ENCODE measurements at places on chromosomes 11 and 22. TPM values are rescaled to one million over a fixed set of nuclear protein-coding genes. Genes with fewer than 3 reads are reported as not detected.

- H3K27me3 ChIP-seq: peaks cover 34% of the 10 kb centered on the region
- DNase-seq: no peak
- H3K27ac ChIP-seq: no peak overlapping the region
- no peaks in the 10 kb centered on the region for H3K36me3 ChIP-seq
Observed at GRCh38 chr11:46920755-46921154, 2.4 kb upstream of the LRP4 start.

DNA sequence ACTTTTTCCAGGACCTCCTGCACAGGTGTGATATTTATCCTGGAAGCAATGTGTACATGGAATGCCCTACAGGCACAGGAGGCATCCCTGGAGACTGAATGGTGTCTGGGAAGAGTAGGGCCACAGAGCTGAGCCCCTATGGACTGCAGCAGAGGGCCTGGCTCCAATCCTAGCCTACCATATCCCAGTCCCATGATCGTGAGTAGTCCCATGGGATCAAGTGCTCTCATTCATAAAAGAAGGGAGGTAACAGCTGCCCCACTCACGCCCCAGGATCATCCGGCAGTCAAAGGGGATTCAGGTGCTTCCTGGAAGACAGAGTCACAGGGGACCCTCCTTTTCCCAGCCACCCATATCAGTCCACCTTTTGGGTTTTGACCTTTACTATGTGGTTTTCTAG is 24.0 kb downstream of the ANKK1 start:
- no peaks in the 10 kb centered on the region for H3K4me1 ChIP-seq
- H3K27ac ChIP-seq: no peak overlapping the region
- no peaks in the 10 kb centered on the region for H3K27me3 ChIP-seq
- H3K36me3 ChIP-seq: no peaks in the 10 kb centered on the region

- H3K27me3 ChIP-seq: peaks cover 9% of the 10 kb centered on the region
- H3K36me3 ChIP-seq: no peaks in the 10 kb centered on the region
- no peak overlapping the region for H3K4me3 ChIP-seq
- no peak for DNase-seq
Observed at GRCh38 chr11:119317592-119318239, 786 bp upstream of the MCAM start.

DNA sequence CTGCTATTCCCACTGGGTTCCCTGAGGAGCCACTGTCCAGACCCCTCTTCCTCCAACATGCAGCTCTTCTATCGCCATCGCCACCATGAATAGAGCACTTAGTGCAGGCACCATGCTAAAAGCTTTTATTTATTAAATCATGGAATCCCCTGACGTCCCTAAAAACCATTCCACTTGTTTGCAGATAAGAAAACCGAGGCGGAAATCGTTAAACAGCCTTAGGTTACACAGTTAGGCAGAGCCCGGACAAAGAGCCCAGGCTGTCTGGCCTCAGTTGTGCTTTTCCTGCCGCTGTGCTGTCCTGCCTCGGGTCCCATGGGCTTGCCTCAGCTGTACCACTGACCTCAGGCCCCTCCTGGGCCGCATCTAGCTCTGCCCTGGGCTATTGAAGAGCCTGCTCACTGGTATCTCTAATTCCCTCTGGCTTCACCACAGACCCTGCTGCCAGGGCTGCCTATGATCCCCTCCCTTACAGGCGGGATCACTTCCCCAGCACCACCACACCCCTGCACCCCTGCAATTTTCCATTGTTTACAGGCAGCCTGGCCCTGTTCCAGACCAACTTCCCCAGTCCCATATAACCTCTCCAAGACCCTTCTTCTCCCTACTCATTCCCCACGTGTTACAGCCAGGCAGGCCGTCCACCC is 13.0 kb upstream of the TUB start:
- no peaks in the 10 kb centered on the region for H3K4me1 ChIP-seq
- no peak overlapping the region for H3K4me3 ChIP-seq

GRCh38 chr22:34427436-34427835 is 507.2 kb upstream of the LARGE1 start:
- H3K36me3 ChIP-seq: no peaks in the 10 kb centered on the region
- no peak overlapping the region for H3K27ac ChIP-seq
- peaks cover 5% of the 10 kb centered on the region for H3K27me3 ChIP-seq
- H3K4me1 ChIP-seq: no peaks in the 10 kb centered on the region
- no peak for DNase-seq

- no peak overlapping the region for H3K4me3 ChIP-seq
- H3K27me3 ChIP-seq: no peaks in the 10 kb centered on the region
- H3K4me1 ChIP-seq: peaks cover 12% of the 10 kb centered on the region
- H3K36me3 ChIP-seq: no peaks in the 10 kb centered on the region
Observed at GRCh38 chr22:31972180-31972579, 27.8 kb downstream of the YWHAH start.

- no peak overlapping the region for H3K27ac ChIP-seq
- DNase-seq: no peak
- no peak overlapping the region for H3K4me3 ChIP-seq
Observed at GRCh38 chr11:27468209-27468994, 4.2 kb downstream of the LGR4 start.

KRTAP5-9 gene
- total RNA-seq: not detected

CECR2 gene
- 0.10 TPM for total RNA-seq

TRIM48 gene
- not detected for total RNA-seq

Measured in naive thymus-derived CD8-positive, alpha-beta T cell (primary cell).